ENCODE measurements at places on chromosomes 2 and 18. TPM values are rescaled to one million over a fixed set of nuclear protein-coding genes. Genes with fewer than 3 reads are reported as not detected.

DNA sequence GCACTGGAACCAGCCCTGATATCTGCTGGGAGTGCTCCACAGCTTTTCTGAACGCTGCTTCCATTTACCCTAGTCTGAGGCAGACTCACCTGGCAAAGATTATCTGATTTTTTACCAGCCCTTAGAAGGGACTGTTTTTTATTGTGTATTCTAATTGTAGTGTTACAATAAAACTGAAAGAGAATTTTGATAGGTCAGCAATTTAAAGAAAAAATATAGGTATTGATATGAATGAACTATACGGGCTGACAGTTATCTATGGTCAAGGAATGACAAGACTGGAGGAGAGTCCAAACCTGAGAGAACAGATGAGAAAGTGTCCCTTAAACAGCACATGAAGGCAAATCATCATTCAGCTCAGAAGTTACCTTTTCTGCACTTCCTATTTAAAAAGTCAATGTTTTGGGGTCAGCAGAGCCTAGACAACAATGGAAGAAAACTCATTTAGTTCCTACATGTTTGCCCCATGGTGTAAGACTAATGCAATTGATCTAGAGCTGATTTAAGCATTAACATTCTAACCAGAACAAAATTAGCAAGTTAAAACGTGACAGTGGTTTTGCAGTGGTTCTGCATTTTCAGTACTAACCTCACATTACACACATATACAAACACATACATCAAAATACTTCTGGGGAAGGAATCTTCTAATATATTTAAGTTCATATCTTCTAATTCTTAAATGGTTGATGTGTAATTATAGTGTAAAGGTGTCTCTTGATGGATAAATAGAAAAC is 500.9 kb downstream of the TGIF1 start:
- no peak for DNase-seq

Gene STK17B
- 6.7 TPM for total RNA-seq

DNA sequence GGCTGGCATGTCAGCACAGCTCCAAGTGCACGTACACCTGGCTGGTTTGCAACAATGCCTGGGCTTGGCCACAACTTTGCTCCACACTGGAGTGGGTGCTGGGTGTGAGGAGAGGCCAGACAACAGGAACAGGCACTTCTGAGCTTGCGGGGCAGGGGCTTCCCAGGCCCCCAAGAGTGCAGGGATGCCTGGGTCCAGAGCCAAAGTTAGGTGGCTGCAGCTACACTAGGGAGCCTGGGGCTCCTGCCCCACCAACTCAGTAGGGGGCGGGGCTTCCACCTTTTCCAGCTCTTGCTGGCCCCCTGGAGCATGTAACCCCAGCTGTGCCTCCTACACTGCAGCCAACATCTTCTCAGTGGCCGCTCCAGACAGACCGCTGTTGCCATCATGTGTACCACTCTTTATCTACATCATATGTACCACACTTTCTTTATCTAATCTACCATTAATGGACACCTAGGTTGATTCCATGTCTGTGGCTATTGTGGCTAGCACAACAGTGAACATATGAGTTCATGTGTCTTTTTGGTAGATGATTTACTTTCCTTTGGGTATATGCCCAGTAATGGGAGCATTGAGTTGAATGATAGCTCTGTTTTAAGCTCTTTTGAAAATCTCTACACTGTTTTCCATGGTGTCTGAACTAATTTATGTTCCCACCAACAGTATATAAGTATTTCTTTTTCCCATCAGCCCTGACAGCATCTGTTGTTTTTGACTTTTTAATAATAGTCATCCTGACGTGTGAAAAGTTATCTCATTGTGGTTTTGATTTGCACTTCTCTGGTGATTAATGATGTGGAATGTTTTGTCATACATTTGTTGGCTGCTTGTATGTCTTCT is 87.9 kb downstream of the ZNF804A start:
- no peak for DNase-seq

Gene ABCG8
- not detected for total RNA-seq

DNA sequence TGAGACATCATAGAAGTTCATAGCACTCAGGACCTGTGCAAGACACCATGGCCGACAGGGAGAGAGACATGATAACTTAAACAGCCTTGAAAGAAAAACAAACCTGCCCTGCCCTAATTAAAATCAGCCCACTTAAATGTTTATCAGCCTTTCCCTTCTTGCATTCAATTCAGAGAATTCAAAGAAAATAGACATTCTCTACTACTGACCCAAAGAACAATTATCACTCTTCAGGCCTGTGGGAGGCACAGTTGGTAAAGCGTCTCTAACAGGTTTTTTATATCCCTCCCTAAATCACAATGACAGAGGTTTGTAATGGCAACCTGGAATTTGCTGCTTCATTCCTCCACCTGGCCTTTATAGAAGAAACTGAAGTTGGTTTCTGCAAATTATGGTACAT is 1.7 kb downstream of the CDK15 start:
- no peak for DNase-seq

- no peak for DNase-seq
Observed at GRCh38 chr2:238791354-238791753, 56.5 kb upstream of the TWIST2 start.

Gene CDK5R2
- total RNA-seq = 0.24 TPM

Gene ARHGAP25
- total RNA-seq = 0.26 TPM

DNA sequence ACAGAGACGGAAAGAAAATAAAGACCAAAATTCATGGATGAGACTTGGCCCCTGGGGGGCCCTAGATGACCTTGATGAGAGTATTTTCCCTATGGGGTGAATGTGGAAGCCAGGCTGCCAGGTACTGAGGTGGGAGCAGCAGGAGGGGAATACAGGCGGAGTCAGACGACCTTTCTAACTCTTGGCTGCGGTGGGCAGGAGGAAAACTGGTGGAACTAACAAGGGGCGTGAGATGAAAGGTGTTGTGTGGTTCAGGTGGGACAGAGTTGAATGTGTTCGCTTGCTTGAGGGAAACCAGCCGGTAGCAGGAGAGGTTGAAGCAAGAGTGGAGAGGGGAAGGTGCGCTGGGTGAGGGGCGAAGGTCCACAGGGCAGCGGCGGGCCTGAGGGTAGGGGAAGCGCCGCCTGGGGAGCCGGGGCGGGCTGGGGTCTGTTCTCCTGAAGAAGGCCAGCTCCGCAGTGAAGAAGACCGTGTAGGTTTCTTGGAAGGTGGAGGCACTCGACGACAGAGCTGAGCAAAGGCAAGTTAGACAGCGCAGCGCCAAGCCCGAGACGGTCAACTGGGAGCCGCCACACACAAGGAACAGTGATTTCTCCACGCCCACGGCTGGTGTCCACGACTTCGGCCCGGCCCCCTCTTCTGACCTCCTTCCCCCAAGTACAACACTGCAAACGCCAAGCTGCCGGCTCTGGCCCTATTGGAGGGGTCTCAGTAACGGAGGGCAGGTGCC is 61.7 kb downstream of the GNAL start:
- no peak for DNase-seq
